ENCODE measurements at places on chromosomes 12 and 14.

DNA sequence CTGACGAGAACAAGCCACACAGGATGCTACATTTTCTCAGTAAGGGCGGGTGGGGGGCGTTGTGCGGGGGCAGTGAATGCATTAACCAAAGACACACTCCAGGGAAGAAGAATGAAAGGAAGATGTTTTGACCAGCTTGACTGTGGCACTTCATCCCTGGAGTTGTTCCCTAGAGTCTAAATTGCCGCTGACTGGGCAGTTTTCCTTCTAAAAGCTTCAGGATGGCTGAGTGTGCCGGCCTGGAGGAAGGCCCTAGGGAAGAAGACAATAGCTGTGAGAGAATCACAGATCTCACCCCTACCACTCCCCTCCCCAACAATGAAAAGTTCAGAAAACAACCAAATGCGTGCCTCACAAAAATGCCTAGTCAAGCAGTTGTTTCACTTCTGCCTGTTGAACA, 67.2 kb downstream of the NKX2-1 start:
- DNase-seq = no peak

DNA sequence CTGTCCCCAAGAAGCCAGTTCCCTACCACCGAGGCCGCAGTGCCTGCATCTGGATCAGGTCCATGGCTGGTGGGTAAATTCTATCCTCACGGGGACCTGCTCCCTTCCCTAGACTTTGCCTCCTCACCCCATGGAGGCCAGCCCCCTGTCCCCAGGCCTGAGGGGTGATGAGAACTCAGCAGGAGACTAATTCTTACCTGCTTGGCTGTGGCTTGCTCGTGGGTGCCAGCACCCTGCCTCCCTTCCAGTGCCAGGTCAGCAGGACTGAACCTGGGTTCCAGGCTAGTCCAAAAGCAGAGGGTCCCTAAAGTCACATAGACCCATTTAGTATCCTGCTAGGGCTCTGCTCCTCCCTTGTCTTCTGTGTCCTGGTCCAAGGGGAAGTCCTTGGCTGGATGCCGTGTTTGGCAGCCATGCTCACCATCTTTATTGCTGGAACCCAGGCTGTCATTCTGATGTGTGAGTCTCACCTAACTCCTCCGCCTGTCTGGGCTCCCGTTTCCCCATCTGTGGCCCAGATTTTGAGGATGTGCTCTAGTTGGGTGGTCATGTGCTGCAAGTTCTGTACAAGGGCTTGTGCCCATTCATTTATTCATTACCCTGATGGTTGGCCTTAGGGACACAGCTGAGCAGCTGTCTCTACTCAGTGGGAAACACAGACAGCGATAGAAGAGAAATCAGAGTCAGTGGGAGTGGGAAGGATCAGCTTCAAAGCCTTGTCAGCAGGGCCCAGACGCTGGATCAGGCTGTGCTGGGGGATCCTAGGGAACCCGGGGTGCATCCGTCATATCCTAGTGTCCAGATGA, 949 bp downstream of the PLBD2 start:
- peak; percentile 47 for DNase-seq

- DNase-seq = no peak
Observed at GRCh38 chr12:90058704-90059103, 350.1 kb upstream of the ATP2B1 start.

GRCh38 chr14:55530464-55530863, 49.5 kb upstream of the KTN1 start:
- no peak for DNase-seq

DNA sequence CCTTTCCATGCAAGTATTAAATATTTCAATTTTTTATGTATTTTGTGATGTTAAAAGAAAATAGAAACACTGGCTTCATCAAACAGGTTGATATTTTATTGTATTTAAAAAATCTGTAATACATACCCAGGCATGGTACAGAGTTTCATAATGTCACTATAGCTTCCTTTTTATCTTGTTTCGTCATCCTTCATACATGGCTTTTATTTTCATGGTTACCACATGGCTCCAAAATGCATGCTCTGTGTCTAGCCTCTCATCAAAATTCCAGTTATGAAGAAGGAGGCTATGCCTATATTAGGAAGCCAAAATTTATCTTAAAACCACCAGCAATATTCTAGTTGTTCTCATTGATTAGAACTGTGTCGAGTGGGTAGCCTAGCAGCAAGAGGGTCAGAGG, 464.8 kb downstream of the BTG1 start:
- no peak for DNase-seq

GRCh38 chr14:93737634-93738033, 50.7 kb downstream of the PRIMA1 start:
- no peak for DNase-seq

DNA sequence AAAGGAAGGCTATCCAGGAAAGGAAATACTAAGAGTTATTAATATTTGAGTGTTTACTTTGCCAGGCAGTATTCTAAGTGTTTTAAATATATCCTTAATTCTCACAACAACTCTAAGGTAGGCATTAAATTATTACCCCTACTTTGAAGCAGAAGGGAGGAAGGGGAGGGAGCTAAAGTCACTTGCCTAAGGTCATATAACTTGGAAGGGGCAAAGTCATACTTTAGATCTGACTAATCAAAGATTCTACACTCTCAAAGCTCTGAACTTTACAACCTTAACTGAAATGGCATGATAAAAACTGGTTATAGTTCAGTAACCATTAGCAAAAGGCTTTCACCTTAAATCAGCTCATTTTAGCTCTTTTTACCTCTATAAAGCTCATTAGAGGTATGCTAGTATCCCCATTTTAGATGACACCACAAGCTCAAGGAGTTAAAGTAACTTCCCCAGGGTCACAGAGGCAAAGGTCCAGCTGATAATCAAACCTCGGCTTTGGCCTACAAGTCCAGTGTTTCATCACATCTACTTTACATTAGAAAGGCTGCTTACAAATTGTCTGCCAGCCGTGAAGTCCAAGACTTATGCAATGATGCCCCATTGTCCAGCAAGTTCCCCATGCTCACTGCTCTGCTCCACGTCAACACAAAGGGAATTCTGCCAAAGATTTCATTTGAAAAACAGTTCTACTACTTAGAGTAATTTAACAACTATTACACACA, 223.9 kb downstream of the MED13L start:
- no peak for DNase-seq

GRCh38 chr12:3632256-3632655, 120.7 kb downstream of the CRACR2A start:
- no peak for DNase-seq

DNA sequence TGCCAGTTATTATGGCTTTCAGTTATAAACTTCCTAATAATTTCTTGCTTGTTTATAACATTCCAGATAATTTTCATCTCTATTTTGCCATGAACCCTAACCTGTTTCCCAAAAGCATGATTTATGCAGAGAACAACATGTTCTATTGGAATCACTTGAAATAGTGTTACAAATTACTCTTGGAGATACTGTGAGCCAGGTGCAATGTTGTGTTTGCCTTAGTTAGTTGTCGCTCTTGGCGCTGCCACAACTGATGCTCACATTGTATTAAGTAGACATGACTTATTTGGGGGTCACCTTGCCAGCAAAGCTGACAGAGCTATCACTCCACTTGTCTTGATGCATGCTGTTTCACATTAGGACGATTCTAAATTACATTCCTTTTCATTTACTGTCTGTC, 49.4 kb downstream of the TSPAN8 start:
- DNase-seq = no peak

- no peak for DNase-seq
Observed at GRCh38 chr12:48164451-48164850, 7.1 kb upstream of the ASB8 start.

Data from cerebellar nuclear complex (tissue), 1 donor.